ENCODE measurements at places on chromosomes 13 and 19.

- no peak for DNase-seq
These were observed 6.1 kb upstream of the CEACAM7 start for GRCh38 chr19:41694196-41694595.

DNA sequence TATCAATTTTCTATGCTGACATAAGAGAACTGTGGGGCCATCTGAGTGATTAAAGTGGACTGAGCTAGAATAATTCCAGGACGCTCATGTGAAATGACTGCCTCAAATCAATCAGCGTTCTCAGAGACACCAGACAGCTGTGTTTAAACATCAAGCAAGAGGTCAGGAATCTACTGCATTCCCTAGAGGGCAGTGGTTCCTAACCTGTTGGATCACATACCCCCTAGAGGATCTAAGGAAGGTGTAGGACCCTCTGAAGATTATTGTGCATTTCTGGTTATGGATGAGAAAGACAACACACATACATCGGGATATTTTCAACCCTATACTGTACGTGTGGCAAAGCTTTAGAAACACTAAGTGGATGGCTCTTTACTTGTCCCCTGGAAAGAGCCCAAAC, 51.8 kb upstream of the FREM2 start:
- no peak for DNase-seq

GRCh38 chr19:47707135-47707925, 5.9 kb upstream of the EHD2 start:
- DNase-seq: no peak

- peak; percentile 86 for DNase-seq
These were observed at the start of gene ZNF358 for GRCh38 chr19:7515645-7516151. Gene ZNF358, plus strand, starts transcription at chr19:7516103. Its CDS starts 3,140 bp downstream, at chr19:7519243.

DNA sequence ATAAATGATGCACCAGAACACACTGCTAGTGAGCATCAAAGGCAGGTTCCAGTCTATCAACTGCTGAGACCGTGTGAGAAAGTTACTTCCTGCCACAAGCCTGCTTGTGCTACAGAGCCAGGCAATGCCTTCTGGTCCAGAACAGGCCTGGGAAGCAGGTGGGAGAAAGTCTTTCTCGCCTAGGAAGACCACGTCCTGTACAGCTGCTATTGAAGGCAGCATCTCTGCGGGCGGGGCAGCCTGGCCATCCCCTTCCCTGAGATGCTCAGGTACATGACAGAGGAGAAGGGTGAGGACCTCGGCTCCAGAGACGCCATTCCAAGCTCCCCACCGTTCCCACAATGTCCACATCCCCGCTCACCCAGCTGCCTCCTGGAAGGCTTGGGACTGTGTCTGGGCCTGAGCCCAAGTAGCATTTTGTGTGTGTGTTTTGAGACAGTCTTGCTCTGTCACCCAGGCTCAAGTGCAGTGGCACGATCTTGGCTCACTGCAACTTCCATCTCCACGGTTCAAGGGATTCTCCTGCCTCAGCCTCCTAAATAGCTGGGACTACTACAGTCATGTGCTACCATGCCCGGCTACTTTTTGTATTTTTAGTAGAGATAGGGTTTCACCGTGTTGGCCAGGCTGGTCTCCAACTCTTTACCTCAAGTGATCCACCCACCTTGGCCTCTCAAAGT, 3.4 kb downstream of the RFX1 start:
- no peak for DNase-seq

DNA sequence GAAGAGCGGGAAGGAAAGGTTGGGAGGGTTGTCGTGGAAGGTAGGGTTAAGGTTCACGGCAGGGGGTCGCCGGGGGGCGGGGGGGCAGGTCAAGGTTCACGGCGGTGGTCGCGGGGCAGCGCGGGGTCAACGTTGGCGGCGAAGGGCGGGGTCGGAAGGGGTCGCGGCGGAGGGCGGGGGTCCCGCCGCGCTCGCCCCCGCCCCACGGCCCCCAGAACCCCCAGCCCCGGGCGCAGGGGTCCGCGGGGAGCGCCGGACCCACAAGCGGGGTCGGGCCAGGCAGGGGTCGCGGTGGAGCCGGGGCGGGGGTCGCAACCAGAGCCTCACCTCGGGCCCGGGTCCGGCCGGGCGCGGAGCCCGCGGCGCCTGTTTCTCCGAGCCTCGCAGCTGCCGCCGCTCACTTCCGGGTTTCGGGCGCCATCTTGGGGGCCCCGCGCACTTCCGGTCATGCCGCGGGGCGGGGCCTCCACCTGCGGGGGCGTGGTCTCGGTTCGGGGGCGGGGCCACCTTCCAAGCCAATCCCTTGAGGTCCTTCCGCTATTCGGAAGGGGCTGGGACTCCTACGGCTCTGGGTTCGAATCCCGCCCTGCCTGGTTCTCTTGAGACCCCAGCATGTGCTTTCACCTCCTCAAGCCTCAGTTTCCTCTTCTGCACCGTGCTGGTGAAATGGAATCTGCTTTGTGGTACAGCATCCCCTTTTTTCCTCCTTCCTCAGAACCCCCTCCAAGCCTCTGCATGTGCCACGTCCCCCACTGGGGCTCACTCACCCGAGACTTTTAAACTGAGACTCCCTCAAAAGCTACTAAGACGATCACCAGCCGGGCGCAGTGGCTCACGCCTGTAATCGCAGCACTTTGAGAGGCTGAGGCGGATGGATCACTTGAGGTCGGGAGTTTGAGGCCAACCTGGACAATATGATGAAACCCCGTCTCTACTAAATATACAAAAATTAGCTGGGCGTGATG, at the start of gene SBNO2:
Gene SBNO2 (minus strand): TSS at position 424 of the 965 bp plus-strand sequence. CDS start 19,992 bp downstream, outside the sequence.
- peak; percentile 68 for DNase-seq

DNA sequence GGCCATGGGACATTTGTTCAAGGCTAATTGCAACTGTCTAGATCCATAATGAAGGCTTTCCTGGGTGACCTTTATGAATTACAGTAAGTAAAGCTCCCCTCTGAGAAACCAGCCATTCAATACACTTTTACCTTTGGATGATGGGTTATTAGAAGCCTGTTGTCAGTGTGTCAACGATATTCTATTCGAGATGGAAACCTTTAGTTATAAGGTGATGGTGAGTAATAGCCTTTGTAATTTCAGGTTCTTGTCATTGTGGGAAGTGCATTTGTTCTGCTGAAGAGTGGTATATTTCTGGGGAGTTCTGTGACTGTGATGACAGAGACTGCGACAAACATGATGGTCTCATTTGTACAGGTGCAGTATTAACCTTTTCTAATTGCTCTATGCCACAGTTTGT, 261.7 kb downstream of the ITGBL1 start:
- DNase-seq: no peak

- no peak for DNase-seq
These were observed 53.5 kb downstream of the RFC3 start for GRCh38 chr13:33871207-33872004.

DNA sequence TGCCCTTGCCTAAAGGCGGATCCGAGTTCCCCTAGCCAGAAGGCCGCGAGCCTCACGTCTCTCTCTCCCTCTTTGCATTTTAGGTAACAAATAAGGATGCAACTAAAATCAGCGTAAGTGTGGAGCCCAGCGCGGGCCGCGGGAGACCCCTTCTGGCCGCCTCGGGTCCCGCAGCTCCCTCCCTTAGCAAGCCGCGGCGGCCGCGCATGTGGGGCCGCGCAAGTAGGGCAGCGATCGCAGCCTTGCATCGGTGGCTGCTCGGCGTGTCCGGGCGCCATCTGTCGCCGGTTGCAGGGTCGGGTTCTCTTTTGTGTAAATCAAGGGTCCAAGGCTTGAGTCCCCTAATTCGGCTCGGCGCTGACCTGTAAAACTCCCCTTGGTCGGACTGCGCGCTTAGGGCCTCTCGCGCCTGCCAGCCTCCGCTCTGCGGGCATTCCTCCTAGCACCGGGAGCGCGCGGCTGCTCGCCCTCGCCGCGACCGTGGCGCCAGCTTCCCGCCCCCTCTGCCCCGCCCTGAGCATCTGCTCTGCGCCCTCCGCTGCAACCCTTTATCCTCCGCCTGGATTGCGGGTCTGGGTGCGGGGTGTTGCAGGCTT, 2.7 kb downstream of the VSTM2B start:
- DNase-seq: peak; percentile 67

- DNase-seq: no peak
These were observed 10.7 kb downstream of the TMEM160 start for GRCh38 chr19:47037766-47038165.

- DNase-seq: no peak
These were observed 4.1 kb downstream of the KANK2 start for GRCh38 chr19:11192957-11193939.

DNA sequence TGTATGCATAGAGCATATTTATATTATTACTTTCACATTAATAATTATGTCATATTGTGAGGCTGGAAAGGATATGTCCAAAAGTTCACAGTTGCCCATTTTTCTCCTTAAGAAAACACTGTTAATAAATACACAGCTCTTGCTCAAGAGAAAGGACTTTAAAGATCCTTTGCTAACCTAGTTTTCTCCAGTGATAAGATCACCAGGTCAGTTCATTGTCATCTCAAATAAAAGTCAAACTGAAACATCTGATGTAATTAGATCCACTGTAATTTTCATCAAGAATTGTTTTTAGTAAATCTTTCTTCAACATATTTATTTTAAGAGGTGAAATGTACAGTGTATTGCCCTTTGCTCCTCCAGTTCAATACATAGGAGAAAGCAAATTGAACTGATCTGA, 82.8 kb upstream of the KLHL1 start:
- DNase-seq: no peak

DNA sequence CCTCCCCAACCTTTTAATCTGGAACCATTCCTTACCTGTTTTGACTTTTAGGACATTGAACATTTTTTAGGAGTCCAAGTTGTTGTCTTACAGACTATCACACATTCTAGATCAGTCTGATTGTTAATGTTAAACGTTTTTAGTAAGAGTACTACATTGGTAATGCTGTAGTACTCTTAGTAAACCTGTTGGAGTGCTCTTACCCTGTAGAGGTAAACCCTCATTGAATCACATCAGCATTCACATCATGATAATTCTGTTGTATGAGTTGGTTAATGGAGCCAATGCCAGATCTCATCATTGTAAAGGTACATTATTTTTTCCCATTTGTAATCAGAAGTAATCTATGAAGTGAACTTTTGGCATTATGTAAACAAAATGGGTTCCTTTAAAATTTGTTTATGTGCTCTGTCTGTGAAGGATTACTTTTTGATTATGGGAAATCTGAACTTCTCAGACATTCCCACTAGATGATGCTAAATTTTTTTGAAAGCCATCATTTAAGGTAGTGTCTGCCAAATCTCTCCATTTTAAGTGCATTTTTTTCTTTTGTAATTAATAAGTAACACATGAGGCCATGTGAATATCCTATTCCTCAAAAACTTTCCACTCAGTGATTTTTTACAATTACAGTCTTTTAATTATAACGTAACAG, 55.2 kb downstream of the VWA8 start:
- no peak for DNase-seq

- DNase-seq: no peak
These were observed 53.7 kb downstream of the LACC1 start for GRCh38 chr13:43933378-43933777.

DNA sequence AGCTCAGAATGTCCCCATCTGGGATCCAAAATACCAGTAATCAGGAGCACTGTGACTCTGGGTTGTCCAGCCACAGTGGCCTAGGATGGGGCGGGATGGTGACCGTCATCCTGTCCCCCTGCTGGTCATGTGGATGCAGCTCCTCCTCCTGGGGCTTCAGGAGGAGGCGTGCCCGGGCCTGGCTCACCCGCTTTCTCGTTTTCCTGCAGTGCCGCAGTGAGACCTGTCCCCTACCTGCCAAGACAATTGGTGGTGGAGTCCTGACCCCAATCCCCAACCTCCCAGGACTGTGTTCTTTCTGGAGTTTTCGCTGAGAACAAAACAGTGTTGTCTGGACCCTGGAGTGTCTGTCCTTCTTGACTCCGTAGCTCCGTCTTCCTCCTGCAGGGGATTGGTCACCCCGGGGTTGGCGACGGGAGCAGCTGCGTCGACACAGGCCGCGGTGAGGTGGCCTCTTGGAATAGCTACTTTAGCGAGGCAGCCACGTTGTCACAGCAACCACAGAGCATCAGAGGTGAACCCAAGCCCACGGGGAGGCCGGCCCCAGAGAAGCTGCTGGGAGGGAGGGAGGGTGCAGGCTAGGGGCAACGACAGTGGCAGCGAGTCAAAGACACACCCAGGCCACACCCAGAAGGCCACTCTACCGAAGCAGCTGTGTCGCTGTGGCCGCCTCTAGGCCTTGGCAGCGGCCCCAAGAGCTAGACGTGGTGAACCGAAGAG, 10.2 kb upstream of the EMC10 start:
- DNase-seq: no peak

- no peak for DNase-seq
These were observed 25.5 kb upstream of the MCF2L start for GRCh38 chr13:112943309-112944125.

DNA sequence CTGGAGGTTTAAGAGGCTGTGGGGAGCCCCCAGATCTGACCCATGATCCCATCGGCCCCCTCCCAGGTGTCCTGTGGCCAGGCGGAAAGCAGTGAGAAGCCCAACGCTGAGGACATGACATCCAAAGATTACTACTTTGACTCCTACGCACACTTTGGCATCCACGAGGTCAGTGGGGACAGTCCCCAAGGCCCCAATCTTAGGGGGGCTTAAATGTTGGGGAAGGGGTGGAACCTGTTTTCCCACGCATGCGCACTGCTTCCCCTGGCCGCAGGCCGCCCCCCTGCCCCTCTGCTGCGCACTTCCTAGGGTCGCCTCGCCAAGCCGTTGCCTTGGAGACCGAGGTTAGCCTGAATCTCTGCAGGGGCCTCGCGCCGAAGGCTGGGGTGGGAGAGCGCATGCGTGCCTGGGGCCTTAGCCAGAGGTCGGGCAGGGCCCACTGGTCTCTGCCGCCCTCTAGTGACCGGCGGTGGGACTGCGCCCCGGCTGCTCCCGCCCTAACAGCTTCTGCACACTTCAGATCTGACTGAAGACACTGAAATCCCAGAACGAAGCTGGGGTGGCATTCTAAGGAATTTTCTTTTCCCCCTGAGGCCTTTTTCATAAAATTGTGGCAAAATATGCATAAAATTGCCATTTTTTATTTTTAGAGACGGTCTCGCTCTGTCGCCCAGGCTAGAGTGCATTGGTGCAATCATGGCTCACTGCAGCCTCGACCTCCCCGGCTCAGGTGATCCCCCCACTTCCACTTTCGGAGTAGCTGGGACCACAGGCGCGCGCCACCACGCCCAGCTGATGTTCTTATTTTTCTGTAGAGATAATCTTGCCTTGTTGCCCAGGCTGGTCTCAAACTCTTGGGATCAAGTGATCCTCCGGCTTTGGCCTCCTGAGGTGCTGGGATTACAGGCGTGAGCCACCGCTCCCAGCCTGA, 3.6 kb downstream of the PRMT1 start:
- DNase-seq: peak; percentile 81

DNA sequence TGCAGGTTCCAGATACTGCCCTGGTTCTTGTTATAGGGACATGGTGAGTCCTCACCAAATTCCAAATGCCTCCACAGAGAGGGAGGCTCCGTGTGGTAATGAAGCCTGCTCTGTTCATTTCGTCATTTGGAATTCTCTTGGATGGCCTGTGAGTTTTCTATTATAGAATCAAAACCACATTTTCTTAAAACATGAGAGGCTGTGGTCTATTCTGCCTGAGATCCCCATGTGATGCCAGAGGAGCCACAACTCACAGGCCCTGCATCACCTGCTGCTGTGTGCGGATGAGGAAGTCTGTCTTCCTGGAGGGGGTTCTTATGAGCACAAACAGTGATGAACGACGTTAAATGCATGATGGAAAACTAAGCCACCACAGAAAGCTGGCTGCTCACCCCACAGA, 264.4 kb downstream of the UQCRFS1 start:
- no peak for DNase-seq

GRCh38 chr19:15091918-15092753, 10.1 kb downstream of the OR1I1 start:
- no peak for DNase-seq

- DNase-seq: no peak
These were observed 43.3 kb downstream of the SPATA13 start for GRCh38 chr13:24203811-24204210.

- DNase-seq: no peak
These were observed 10.3 kb downstream of the EHD2 start for GRCh38 chr19:47723581-47723940.

Data from amygdala (tissue), 56 donors.